Renal cortex interstitium (tissue), 15 donors: ENCODE measurements at places on chromosomes 2 and 18.

DNA sequence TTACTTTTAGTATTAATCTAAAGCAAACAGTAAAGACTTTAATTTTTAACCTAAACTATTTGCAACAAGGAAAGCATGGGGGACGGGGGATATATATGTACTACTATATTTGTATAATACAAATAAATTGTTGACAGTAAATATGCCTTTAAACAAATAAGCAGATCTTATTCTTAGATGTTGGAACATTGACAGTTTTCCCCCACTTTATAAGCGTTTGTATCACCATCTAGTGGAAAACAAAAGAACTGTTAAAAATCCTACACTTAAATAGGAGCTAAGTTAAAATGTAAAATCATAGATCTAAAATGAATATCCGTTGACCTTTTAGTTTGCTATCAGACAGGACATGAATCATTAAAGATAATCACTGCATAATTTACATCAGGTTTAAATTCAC, 50.0 kb downstream of the RBBP8 start:
- DNase-seq: peak; percentile 18

- no peak for DNase-seq
These were observed 31.4 kb downstream of the EPG5 start for GRCh38 chr18:45935591-45936335.

DNA sequence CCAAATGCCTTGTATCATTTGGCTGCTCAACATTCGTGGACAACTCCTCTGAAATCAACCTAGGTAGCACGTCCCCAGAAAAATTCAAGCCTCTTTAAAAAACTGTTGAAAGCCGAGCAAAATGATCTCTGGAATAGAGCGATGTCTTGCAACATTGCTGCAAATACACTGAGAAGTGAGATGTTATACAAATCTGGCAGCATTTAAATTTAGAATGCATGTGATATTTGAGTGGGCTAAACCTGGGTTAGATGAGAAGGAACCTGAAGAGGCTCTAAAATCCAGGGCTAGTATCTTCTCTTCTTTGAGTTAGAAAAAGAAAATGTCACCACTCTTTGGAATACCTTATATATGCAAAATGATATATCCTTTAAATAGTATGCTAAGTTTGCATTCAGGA, 81.5 kb upstream of the ZBTB14 start:
- DNase-seq: no peak

- DNase-seq: no peak
These were observed 45.5 kb upstream of the SLC8A1 start for GRCh38 chr2:40497251-40497859.

DNA sequence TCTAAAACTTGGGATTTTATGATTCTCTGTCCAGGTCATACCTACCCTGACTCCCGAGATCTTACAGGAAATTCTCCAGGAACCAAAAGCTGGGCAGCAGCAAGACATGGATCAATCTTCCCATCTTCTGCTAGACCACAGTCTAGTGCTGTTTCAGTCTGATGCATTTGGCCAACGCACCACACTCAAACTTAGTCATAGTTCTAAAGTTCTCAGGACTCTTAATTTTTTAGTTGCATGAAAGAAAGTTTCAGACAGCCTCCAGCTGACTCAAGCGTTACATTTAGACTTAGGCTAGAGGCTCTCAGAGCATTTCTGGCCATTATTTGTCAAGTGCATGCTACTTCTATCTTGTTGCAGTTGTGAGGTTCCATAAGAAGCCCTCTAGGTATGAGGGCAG, 230.1 kb upstream of the CCDC150 start:
- DNase-seq: no peak

DNA sequence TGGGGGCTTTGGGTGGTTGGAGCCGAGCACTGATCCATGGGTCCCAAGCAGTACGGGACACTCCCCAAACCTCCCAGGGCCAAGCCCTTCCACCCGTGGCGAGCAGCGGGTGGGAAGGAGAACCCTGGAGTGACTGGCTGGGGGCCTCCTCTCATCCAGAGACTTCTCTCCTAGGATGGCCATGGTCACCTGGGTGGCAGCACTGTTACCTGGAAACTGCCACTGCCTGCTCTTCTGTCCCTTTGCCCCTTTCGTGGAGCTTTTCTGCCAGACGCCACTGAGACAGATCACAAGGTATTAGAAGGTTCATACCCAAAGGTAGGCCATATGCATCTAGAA, 26.9 kb downstream of the CENPO start:
- DNase-seq: no peak

DNA sequence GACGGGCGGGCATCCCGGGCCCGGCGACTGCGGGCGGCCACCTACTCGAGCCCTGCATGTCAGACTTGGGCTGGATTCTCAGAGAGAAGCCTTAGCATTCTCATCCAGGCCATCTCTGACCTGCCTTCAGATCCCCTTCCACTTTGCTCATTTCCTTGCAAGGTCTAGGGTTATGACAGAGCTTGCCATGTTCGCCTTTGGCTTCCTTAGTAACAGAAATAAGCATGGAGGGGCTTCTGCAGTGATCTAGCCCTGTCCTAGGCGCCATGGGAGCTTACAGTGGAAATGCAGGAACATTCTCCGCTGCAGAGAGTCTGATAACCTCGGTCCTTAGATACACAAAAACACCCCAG, 632 bp upstream of the ACVR1 start:
- DNase-seq: peak; percentile 20

DNA sequence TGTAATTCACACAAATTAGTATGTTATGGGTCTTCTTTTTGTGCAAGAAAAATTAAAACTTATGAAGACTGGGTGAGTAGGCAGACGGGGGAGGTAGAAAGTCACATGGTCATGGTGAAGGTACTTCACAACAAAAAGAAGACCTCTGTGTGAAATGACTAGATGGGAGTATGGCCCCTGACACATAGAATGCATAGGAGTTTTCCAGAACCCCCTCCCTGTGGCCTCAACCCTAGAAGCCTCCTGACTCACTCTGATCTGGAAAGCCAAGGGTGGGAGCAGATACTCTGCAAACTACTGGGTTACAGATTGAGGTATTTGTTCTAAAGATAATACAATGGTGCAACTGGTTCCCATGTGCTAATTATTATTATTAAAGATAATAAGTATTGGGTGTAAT, 23.2 kb downstream of the SATB2 start:
- DNase-seq: no peak

- DNase-seq: peak; percentile 16
These were observed 352.6 kb upstream of the DLGAP1 start for GRCh38 chr18:4807604-4808293.
